ENCODE measurements at places on chromosomes 2 and 18.

- DNase-seq: no peak
Observed at GRCh38 chr2:10933700-10934225, 22.0 kb downstream of the KCNF1 start.

DNA sequence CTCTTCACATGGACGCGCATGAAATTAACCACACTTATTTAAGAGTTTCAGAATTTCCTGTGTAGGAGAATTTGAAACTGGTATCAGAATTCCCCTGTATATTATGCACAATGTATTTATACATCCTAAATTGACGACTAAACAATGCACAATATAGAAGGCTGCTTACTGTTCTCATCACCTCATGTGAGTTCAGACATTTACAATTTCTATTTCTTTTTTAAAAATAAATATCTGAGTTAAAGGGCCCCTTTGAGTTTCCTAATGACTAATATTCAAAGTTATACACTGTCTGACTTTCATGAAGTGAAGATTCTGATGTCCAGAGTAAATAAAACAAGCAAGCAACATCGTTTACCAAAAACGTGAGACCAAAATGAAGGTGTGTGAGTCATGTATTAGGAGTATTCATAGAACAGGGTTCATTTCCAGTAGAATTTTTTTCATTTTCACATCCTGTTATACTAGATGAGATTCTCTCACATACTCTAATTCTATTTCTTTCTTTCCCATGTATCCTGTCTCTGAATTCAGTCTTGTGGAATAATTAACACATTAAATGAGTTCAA lies 406.2 kb downstream of the NUP35 start:
- no peak for DNase-seq

GRCh38 chr2:238286551-238286950 lies 1.9 kb downstream of the PER2 start:
- no peak for DNase-seq

DNA sequence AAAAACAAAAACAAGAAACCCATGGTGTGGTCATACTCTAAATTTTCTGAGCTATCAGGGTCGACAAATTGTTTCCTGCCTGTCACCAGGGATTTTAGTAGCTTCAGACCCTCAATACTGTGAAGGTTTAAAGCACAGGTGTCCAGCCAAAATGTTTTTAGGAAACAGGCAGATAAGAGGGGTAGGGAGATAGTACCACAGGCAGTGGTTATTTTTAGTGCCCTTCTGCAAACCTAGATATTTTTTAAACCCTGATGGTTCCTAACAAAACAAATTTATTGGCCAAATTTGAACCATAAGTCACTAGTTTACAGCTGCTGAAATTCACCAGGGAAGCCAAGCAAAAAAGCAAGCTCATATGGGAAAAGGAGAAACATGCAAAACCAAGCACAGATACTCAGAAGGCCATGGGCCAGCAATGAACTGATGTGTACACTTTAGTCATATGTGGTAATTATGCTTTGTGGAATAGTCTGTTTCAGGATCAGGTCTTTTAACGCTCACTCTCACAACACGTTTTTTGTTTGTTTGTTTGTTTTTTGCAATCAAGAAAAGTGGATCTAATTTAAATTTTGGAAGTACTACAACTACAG lies 156.8 kb upstream of the STK17B start:
- no peak for DNase-seq

- DNase-seq: no peak
Observed at GRCh38 chr18:76139844-76140243, 355.2 kb downstream of the ZNF516 start.

DNA sequence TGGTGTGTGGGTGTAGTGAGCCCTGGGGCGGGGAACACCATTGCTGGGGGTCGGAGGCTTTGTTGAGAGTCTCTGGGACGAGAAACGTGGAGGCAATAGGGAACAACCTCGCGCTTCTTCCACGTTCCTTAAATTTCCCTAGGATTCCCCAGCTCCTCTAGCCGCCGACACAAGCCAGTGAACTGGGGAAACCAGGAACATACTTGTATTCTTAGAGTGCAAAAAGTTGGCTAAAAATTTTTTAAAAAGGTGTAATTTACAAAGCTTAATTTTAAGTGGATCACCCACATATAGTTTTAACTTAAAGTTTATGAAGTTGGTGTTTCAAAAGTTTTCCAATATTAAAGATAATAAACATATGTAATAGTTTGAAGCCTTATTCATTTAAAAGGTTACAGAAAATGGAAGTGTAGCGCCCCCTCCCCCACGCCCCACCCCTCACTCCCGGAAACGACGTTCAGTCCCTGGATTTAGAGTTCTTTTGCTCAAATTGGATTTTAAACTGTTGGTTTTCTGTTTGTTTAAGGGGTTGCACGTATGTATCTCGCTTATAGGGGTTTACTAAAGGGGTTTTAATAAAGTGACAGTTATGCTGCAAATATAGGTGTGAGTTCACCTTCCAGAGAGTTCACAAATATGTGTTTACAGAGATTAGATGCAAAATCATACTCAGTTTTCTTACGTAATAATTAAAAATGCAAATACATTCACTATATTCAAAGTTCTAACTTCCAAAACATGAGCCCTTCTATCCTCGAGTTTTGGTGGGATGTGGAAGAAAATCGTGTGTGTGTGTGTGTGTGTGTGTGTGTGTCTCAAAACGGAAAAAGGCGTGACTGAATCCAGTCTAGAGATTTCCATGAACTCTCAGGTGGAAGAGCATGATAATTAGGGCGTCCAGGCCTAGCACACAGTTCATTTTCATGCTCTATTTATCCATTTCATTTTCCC lies 872 bp downstream of the DSG2 start:
- DNase-seq: no peak

- no peak for DNase-seq
Observed at GRCh38 chr2:199329466-199329865, 128.3 kb downstream of the SATB2 start.

GRCh38 chr18:79068341-79068936 lies 755 bp upstream of the ATP9B start:
- DNase-seq: no peak

DNA sequence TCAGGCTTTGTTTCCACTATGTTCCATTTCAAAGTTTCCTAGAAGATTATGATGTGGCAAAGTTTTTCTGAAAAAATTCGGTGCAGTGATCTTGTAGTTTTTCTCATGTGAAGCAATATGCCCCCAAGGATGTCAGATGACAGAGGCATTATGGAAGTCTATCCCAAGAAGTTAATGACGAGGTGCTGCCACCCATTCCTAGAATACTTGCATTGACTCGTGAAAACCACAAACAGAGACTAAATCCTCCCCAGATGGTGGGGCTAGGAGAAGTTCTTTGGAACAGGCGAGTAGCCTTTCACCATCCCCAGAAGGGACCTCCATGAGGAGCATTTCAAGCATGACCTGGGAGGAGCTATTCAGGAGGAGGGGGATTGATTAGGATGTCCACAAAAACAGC lies 40.2 kb upstream of the COPS8 start:
- no peak for DNase-seq

- DNase-seq: no peak
Observed at GRCh38 chr18:79629606-79630005, 50.0 kb upstream of the CTDP1 start.

DNA sequence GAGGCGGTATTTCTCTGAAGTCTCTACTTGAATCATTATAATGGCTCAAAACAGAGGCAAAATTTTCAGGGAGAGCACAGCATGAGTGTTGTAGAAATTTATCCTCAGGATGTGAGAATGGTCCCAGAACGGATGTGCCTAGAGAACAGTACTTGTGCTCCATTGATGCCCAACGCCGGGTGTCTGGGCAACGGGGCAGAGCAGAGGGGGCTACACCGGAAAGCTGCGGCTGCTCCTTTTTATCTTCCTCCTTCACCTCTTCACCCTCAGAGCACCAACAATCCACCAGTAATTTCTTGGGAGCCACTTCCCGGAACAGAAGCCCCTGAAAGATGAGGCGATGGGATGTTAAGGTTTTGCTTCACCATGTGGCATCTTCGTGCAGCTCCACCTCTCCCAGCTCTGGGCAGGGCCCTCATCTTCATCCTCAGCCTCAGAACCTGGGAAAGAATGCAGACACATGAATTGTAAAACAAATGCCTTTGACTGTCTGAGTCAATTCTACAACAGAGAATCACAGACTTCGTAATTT lies 71.5 kb downstream of the PTGR3 start:
- DNase-seq: no peak

- no peak for DNase-seq
Observed at GRCh38 chr18:7565677-7566076, 1.4 kb upstream of the PTPRM start.

DNA sequence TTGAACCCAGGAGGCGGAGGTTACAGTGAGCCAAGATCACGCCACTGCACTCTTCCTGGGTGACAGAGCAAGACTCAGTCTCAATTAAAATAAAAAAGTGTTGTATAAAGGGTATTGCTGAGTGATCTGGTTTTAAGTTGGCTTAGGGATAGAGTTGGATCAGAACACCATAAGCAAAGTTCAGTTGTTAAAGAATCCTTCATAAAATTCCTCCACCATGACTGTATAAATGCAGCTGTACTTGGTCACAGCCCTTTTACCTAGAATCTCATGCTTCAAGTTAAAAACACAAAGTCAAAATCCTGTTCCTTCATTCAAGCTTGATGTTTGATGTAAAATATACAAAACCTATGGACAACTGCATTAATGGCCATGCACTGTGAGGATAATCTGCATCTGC lies 33.4 kb upstream of the PNO1 start:
- DNase-seq: no peak

GRCh38 chr2:138335036-138335435 lies 166.5 kb upstream of the SPOPL start:
- DNase-seq: no peak

GRCh38 chr18:48254077-48254602 lies 155.0 kb downstream of the ZBTB7C start:
- no peak for DNase-seq

DNA sequence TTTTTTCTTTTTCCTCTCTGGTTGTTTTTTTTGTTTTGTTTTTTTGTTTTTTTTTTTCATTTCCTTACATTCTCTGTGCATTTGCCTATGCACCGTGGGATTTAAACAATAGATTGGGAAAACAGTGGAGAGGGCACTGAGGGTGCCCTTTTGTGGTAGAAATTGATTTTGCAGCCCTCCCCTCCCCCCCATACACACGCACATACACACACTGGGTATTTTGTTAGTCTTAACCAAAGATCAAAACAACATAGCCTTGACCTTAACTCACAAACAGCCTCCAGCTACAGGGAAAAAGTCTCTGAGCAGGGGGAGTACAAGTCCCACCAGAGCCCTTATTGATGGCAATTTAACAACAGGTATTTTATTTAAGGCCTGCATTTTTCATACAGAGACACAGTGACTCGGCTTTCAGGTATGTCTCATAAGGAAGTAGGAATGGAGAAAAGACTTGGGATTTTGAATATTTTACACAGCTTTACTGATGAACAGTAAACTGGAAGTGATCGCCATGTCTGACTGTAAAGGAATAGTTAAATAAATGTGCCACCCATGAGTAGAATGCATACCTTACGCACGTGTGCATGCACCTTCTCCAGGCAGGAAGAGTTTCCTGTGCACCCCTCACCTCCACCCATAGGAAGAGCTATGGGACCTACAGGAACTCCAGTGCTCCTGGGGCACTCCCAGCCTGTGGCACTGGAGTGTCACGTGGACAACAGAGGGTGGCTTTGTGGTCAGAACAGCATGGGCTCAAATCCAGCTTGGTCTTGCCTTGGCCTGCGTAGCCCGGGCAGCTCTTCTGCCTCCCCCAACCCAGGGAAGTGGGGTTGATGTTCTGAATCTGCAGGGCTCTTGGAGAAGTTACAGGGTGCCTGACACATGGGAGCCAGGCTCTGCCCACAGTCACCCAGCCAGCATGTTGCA lies 266.4 kb downstream of the ANAPC1 start:
- no peak for DNase-seq

DNA sequence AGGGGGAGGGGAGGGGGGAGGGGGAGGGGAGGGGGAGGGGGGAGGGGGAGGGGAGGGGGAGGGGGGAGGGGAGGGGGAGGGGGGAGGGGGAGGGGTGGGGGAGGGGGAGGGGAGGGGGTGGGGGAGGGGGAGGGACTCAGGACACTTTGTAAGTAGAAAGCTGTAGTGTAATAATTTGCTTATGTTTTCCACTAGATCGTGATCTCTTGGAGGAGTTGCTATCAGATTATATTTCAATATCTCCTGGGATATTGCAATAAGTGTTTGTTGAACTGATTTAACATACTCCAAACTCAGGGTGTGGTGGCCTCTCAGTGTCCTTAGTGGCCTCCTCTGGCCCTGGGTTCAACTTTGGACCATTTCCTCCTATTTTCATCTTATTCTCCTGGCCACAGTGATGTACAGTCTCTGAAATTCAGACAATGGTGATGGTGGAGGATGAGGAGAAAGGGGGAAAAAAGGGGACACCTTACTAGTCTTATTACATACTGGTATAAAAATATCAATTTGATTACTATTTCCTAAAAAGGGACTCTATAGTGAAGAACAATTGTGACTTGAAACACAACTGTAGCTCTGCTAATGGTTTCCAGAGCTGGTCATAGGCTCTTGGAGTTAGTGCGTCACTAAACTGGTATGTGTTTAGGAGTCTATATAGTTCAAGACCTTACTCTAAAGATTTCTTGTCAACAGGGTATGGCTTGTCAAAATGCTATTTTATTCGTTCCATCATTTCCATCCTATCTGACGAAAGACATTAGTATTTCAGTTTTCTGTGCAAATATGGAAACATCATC lies 89.6 kb downstream of the DDX1 start:
- DNase-seq: no peak

GRCh38 chr18:240175-240574 lies 27.7 kb downstream of the THOC1 start:
- no peak for DNase-seq

- no peak for DNase-seq
Observed at GRCh38 chr2:197247083-197247482, 63.5 kb downstream of the ANKRD44 start.

Measured in GM12892 (cell line).